Activated T-helper 17 cell treated with anti-CD3 and anti-CD28 coated beads, Interleukin-2, amount 50 U/mL, for 72 hours (primary cell): ENCODE measurements at places on chromosomes 13 and 19. TPM values are rescaled to one million over a fixed set of nuclear protein-coding genes. Genes with fewer than 3 reads are reported as not detected.

GRCh38 chr13:55788548-55788947 lies 1352.2 kb upstream of the PRR20A start:
- ATAC-seq = no peak

GRCh38 chr13:29281932-29282495 lies 313.5 kb downstream of the SLC7A1 start:
- ATAC-seq = peak; percentile 50

GRCh38 chr19:46040952-46041500 lies at the start of gene IGFL4:
Gene IGFL4, minus strand, starts transcription at chr19:46041002. Its CDS starts 40 bp downstream, at chr19:46040962.
- no peak for ATAC-seq

- ATAC-seq = peak; percentile 71
Observed at GRCh38 chr13:30421093-30422053, 920 bp upstream of the UBE2L5 start.

DNA sequence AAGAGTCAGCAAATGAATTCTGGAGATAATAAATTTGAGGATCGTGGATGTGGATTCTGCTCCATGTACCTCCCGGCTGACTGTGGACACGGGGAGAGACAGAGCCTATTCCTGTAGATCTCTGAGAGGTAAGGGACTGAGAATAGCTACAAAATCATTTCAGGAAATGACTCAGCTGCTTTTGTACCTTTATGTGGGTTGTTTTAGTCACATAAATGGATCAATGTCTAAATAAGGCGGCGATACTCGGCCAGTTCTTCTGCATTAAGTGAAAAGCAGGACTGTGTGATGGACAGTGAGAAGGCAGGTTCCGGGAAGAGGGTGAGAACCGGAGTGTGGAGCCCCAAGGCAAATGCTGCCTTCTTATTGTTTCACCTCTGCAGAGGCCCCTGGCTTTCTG lies 128.1 kb downstream of the EFNB2 start:
- peak; percentile 60 for ATAC-seq

GRCh38 chr13:113393226-113393562 lies 29.3 kb upstream of the GRTP1 start:
- no peak for ATAC-seq

GRCh38 chr13:30738526-30739236 lies 3.3 kb downstream of the ALOX5AP start:
- ATAC-seq = no peak

- ATAC-seq = no peak
Observed at GRCh38 chr13:42981317-42981716, 10.7 kb downstream of the EPSTI1 start.

DNA sequence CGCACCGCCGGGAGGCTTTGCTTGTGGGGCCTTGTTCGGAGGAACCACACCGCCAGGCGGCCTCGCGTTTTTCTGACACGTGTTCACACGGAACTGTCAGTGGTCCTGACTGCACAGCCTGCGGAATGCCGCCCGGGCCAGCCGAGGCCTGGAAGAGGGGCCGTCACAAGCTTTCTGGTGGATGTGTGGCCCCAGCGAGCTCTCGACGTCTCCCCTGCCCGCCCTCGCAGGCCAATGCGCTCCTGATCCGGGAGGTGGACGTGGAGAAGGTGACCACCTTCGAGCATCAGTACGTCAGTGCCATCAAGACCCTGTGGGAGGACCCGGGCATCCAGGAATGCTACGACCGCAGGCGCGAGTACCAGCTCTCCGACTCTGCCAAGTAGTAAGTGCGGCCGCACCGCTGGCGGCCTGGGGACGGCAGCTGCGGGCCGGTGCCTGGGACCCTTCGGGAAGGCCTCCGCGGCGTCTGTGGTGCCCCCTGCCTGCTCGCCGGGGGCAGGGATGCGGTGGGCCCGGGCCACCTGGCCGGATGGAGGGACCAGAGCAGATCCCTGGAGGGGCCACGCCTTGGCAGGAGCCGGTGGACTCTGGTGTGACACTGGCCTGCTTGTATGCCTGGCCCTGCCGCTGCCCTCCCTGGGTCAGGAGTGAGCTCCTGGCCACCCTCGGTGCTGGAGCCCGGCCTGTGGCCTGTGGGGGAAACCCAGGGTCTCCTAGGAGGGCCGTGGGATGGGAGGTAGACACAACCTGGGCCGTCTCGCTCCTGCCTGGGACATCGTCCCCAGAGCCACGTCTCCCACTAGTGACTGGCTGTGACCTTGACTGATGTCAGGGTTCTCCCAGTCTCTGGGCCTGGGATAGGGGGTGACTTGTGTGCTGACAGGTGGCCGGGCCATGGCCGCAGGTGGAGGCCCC lies 19.2 kb downstream of the GNA11 start:
- ATAC-seq = no peak

DNA sequence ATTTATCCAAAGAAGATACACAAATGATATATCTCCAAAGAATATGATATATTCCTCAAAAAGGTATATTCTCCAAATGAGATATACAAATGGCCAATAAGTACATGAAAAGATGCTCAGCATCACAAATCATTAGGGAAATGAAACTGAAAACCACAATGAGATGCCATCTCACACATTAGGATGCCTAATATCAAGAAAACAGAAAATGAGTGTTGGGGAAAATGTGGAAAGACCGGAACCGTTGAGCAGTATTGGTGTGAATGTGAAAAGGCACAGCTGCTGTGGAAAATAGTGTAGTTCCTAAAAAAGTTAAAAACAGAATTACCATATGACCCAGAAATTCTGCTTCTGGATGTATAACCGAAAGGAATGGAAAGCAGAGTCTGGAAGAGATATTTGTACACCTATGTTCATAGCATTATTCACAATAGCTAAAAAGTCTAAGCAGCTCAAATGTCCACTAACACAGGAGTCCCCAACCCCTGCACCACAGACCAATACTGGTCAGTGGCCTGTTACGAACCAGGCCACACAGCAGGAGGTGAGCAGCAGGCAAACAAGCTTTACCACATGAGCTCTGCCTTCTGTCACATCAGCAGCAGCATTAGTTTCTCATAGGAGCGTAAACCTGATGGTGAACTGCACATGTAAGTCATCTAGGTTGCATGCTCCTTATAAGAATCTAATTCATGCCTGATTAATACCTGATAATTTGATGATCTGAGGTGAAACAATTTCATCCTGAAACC lies 291.9 kb downstream of the PCDH20 start:
- no peak for ATAC-seq

GRCh38 chr19:6530386-6531162 lies at the start of gene TNFSF9:
Gene TNFSF9, plus strand, starts transcription at chr19:6531026. Its CDS starts 11 bp downstream, at chr19:6531037.
- ATAC-seq = peak; percentile 87

GRCh38 chr19:57872450-57872849 lies 16.4 kb downstream of the ZNF814 start:
- no peak for ATAC-seq

GRCh38 chr13:79281339-79281747 lies 124.7 kb downstream of the RBM26 start:
- ATAC-seq = no peak

DNA sequence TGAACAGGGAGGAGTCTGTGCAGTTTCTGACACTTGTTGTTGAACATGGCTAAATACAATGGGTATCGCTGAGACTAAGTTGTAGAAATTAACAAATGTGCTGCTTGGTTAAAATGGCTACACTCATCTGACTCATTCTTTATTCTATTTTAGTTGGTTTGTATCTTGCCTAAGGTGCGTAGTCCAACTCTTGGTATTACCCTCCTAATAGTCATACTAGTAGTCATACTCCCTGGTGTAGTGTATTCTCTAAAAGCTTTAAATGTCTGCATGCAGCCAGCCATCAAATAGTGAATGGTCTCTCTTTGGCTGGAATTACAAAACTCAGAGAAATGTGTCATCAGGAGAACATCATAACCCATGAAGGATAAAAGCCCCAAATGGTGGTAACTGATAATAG lies 16.1 kb downstream of the CEACAM6 start:
- peak; percentile 31 for ATAC-seq

DNA sequence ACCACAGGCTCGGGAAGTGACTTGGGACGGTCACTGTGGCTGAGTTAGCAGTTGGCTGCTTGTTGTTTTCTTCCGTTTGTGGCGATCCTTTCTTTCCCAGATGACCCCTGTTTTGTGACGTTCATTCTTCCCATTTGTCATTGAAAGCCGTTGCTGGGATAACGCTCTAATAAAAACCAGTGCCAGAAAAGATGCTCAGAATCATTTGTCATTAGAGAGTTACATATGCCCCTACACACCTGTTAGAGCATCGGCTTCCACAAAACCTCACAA lies 39.3 kb upstream of the MCF2L start:
- no peak for ATAC-seq

- ATAC-seq = no peak
Observed at GRCh38 chr13:36414461-36414860, 17.8 kb upstream of the CCNA1 start.

GRCh38 chr19:12703046-12703445 lies 6.6 kb upstream of the FBXW9 start:
- ATAC-seq = no peak

- ATAC-seq = no peak
Observed at GRCh38 chr13:103022336-103022735, 43.9 kb downstream of the SLC10A2 start.

GRCh38 chr13:51067706-51068105 lies 43.4 kb downstream of the C13orf42 start:
- no peak for ATAC-seq

DNA sequence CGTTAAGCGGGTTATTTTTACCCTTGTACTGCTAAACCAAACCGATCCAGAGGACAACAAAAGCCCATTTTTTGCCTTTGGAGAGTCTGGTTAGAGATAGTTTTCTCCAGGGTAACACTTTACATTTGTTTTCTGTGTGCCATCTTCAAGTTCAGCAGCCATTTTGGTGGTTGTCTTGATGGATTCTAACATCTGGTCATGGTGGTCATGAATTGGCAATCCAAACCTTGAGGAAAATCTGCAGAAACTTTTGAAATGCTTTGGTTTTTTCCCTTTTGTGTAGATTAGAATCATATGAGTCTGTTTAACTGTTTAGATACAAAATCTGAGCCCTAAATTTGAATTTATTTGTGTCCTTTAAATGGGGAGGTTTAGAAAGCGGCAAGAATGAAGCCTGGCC lies 16.6 kb downstream of the HNRNPM start:
- ATAC-seq = no peak

- ATAC-seq = no peak
Observed at GRCh38 chr19:38386300-38386970, 1.4 kb downstream of the GGN start.

DNA sequence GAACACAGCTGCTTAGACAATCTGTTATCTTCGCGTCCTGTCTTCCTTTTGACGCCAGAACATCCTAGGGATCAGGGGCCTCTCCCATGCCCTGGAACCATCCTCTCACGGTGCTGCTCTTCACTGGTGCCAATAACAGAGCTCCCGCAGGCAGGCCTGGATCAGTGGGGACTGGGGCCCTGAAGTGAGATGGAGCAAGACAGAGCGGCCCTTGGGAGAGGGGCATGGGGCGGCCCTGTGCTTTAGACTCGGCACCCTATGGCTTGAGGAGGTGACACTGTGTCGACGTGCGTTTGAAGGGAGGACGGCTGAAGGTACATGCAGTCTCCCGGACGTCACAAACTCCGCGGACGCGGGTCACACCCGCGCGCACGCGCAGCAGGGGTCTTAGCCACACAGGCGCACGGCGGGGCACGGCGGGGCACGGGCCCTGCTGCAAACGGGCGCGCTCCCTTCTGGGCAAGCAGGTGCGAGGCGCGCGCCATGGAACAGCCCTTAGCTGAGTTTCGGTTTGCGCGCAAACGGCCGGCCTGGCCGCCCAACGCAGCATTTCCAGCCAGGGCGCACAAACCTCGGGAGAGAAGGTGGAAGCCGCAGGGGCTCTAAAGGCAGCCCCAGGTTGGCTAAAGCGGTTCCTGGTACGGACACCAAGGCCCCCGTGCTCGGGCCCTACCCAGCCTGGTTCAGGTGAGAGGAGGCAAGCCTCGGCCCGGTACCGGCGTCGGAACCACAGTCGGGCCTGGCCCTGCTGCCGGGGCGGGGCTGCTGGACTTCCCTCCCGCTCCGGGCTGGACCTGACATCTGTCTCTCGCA lies 16.5 kb upstream of the RNF17 start:
- no peak for ATAC-seq

DNA sequence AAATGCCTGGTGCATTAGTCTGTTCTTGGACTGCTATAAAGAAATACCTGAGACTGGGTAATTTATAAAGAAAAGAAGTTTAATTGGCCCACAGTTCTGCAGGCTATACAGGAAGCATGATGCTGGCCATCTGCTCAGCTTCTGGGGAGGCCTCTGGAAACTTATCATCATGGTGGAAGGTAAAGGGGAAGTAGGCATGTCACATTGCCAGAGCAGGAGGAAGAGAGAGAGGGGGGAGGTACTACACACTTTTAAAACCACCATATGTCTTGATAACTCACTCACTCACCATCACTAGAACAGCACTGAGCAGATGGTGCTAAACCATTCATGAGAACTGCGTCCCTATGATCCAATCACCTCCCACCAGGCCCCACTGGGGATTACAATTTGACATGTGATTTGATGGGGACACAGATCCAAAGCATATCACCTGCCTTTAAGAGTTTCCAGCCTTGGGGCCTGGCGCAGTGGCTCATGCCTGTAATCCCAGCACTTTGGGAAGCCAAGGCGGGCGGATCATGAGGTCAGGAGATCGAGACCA lies 219.0 kb downstream of the KATNAL1 start:
- ATAC-seq = no peak

DNA sequence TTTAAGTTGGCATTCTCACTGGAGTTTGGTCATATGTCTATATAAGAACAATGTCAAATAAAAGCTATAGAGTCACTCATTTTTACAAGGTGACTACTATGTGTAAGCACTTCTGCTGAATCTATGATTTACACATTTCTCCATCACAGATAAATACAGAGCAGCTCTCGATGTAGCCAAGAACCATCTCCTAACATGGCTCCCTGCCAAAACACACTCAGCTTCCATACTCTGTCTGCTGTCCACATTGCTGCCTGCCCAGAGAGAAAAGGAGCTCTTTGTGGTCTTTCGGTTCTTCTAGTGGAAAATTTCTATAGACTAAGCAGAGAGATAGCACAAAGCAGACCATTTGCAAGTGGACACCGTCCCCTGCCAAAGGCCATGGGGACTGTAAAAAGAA lies 190.9 kb upstream of the KLF12 start:
- no peak for ATAC-seq

GRCh38 chr13:80716610-80717081 lies 375.7 kb upstream of the SPRY2 start:
- no peak for ATAC-seq

- ATAC-seq = no peak
Observed at GRCh38 chr19:1324806-1325567, 39.3 kb downstream of the EFNA2 start.

FAM216B gene
- total RNA-seq = not detected

KLK2 gene
- 0.24 TPM for total RNA-seq

LILRA1 gene
- total RNA-seq = not detected

TUBB4A gene
- 2.7 TPM for total RNA-seq

C19orf18 gene
- total RNA-seq = 0.29 TPM

TEX30 gene
- 20.0 TPM for total RNA-seq

FCHO1 gene
- total RNA-seq = 64.0 TPM

USHBP1 gene
- 0.26 TPM for total RNA-seq

POSTN gene
- total RNA-seq = not detected

CCDC8 gene
- not detected for total RNA-seq

WDR62 gene
- total RNA-seq = 19.3 TPM
